Central memory CD4-positive, alpha-beta T cell (primary cell): ENCODE measurements at places on chromosomes 7 and 10.
A peak's percentile ranks its signal among the peaks of the same experiment; 100 is the strongest.

DNA sequence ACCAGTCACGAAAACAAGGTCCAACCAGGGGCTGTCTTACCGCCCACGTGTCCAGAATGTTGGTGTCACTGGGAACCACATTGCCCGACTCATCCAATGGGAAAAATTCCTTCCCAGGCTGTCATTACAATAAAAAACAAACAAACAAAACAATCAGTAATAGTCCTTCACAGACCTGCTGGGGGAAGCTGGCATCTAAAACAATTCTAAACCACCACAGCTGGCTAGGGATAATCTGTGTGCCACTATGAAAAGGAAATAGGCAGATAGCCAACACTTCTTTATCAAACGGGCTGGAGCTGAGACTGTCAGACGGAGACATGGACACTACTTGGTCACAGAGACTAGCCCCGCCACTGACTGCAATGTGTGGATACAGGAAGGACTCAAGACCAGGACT is 9.2 kb downstream of the AKR1B1 start:
- DNase-seq, result no peak

- DNase-seq, result peak; percentile 5
Observed at GRCh38 chr7:50270531-50271018, 33.9 kb upstream of the IKZF1 start.

- no peak for DNase-seq
Observed at GRCh38 chr10:84160663-84161362, 12.8 kb upstream of the GPR15LG start.

DNA sequence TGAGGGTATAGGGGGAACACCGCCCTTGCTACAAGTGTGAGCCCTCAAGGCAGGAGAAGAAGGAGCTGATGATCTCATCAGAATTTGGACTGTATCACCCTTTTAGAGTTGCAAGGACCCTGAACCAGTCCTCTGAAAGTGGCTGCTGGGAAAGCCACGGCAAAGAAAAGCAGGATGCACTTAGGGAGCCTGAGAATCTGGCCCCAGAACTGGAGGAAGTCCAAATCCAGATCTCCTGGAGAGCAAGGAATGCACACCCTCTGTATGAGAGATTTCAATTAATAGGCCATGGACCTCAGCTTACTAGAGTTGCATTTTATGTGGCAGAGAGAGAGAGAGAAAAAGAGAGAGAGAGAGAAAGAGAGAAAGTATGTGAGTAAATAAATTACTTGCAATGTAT is 662.9 kb downstream of the CCSER2 start:
- DNase-seq, result no peak

- no peak for DNase-seq
Observed at GRCh38 chr7:148473703-148474480, 116.7 kb upstream of the C7orf33 start.
